ENCODE measurements at places on chromosomes 2 and 18. TPM values are rescaled to one million over a fixed set of nuclear protein-coding genes. Genes with fewer than 3 reads are reported as not detected.

Gene UCN
- total RNA-seq, result 5.1 TPM

Gene CRYGC
- total RNA-seq, result not detected

Gene BOLL
- total RNA-seq, result not detected

Gene RTP5
- total RNA-seq, result 0.60 TPM

Gene ATP8B1
- 0.25 TPM for total RNA-seq

Gene KCNIP3
- not detected for total RNA-seq

DNA sequence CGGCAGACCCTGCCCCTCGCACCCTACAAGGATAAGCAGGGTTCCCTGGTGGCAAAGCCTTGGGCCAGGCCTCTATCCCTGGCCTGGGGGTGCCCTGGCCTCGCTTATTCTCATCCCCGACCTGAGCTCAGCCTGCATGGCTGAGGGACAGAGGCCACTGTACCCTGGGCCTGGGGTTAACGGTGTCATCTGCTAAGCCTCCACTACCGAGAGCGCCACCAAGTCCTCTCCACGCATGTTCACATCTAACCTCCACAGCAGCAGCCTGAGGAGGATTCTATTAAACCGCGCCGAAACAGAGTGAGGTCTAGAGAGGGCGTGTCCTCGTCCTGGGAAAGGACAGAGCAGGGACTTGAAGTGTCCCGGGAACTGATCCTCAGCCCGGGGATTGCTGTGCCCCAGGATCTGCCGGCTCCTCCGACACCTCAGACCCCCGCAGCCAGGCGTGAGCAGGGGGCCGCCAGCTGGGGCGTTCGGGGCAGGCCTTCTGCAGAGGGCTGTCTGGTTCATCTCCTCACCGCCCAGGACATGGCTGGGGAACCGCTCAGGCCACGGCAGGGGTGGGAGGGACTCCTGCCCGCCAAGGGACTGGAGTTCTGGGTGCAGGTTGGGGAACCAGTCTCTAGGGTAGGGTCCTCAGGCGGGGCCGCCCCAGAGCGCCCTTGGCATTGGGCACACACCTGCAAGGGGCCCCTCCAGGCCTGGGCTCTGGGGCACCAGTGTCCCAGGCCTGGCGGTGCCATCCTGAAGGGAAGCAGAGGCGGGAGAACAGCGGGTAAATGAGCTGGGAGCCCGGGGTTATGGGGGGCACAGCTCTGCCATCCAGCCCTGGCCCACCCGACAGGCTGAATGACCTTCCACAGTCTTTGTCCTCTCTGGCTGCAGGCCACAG lies 68.0 kb upstream of the SMAD7 start:
- H3K4me1 ChIP-seq, result peaks cover 5% of the 10 kb centered on the region
- no peak overlapping the region for H3K27ac ChIP-seq
- peaks cover 2% of the 10 kb centered on the region for H3K27me3 ChIP-seq
- no peak overlapping the region for H3K4me3 ChIP-seq

DNA sequence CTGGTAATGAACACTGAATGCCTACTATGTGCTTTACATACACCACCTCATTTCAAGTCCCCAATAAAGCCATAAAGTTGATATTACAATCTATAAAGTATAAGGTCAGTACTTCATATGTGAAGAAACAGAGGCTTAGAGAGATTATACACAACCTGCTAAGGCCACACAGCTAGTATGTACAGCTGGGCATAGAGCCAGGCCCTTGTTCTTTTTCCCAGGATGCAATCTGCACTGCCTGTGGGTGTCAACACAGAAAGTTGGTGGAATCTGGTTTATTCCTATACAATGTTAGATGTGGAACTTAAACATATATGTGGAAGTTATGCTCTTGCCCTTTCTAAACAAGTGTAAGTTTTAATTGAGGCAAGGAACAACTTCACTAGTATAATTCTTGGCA lies 32.8 kb downstream of the INSIG2 start:
- H3K36me3 ChIP-seq, result peaks cover 4% of the 10 kb centered on the region
- peaks cover 6% of the 10 kb centered on the region for H3K27me3 ChIP-seq
- H3K27ac ChIP-seq, result no peak overlapping the region
- no peak overlapping the region for H3K4me3 ChIP-seq
- no peak for DNase-seq

- peaks cover 27% of the 10 kb centered on the region for H3K36me3 ChIP-seq
- H3K27ac ChIP-seq, result peak overlapping the region; percentile 72
- peak; percentile 39 for DNase-seq
- H3K27me3 ChIP-seq, result no peaks in the 10 kb centered on the region
- H3K4me3 ChIP-seq, result peak overlapping the region; percentile 64
Observed at GRCh38 chr2:144320491-144320890, 199.4 kb downstream of the ZEB2 start.

DNA sequence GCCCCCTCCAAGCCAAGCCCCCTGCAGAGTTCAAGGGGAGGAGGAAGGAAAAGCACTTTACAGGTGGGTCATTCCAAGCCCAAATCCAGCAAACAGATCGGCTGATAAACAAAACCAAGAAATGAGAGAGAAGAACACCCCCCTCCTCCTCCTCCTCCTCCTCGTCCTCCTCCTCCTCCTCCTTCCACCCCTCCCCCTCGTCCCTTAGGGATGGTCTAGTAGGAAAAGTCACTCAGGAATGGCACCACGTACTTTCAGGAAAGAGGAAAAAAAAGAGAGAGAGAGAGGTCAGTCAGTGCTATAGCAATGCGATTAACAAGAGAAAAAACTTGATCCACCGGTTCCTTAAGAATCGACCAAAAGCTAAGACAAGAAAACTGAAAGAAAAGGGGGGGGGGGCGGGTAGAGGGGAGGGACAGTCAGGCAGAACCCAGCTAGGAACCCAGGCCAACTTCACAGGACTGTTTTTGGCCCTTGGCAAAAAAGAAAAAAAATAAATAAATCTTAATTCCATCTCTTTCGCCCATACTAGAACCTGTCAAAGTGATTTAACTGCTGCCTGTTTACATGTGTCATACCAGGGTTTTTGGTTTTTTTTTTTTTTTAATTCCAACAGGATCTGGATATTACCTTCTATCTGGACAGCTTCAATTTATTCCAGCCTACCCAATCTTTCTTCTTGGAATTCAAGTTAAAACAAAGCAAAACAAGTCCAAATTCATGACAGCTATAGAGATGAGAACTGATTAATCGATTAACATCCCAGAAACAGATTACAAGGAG lies 906 bp downstream of the IKZF2 start:
- no peak for DNase-seq
- H3K4me3 ChIP-seq, result peak overlapping the region; percentile 96
- peak overlapping the region; percentile 90 for H3K27ac ChIP-seq

DNA sequence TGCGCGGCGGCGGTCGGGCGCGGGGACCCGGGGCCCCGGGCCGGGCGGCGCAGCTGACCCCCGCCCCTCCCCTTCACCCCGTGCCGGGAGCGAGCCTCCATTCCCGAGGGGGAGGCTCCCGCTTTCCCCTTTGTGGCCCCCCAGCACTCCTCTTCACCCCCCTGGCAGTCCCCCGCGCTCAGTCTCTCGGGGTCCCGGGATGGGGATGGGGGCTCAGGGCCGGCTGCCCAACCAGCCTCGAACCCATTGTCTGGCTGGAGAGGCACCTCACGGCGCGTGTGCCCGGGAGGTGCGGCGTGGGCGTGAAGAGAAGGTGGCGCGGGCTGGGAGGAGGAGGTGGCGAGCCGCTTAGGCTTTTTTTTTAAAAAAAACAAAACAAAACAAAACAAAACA lies 748 bp downstream of the FMNL2 start:
- DNase-seq, result no peak
- H3K27me3 ChIP-seq, result peaks cover 36% of the 10 kb centered on the region
- no peaks in the 10 kb centered on the region for H3K36me3 ChIP-seq
- peak overlapping the region; percentile 40 for H3K4me3 ChIP-seq
- no peak overlapping the region for H3K27ac ChIP-seq
- peaks cover 7% of the 10 kb centered on the region for H3K4me1 ChIP-seq

DNA sequence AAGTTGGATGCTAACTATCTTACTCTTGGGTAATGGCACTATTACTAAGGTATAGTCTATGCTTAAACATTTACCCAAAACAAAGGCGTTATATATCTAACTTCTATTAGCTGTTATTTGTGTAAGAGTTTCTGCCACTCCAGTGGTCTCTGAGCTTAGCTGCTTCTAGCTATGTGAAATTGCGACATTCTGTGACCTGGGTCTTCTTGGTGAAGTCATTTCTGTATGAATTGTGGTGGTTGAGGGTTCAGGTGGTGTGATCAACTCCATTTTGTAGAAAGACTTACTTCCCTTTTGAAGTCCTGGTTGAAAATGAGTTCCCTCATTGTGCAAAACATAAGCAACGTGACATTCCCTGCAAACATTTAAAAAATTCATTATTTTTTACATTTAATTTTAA lies 221.6 kb downstream of the PIK3C3 start:
- peaks cover 2% of the 10 kb centered on the region for H3K27me3 ChIP-seq
- no peak overlapping the region for H3K4me3 ChIP-seq

DNA sequence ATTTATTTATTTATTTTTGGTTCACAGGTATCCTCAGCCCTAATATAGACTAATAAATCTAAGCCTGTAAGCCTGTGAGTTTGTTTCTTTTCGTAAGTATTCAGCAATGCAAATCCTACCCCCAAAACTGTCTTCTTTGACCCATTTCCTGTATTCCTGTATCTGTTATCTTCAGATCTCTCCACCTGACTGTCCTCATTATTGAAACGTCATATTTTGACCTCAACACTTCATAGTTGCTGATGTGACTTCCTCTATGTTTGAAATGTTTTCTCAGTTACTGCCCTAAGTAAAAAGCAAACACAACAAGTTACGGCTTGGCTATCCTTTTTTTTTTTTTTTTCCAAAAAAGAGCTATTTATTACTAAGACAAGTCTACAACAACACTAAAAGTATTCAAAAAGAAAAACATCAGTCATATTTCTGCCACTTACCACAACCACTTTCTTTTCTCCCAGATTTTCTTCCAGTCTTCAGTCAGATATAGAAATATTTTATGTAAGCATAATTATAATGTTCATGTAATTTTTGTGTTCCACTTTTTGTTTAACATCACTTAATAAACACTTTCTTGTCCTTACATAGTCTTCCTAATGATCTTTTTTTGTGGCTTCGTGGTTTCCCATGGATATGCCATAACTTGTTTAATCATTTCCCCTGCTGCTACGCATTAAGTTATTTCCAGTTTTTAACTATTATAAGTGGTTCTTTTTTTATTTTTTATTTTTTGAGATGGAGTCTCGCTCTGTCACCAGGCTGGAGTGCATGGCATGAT lies 45.0 kb upstream of the EML4 start:
- no peaks in the 10 kb centered on the region for H3K27me3 ChIP-seq
- peaks cover 12% of the 10 kb centered on the region for H3K36me3 ChIP-seq
- no peak for DNase-seq

GRCh38 chr18:48030616-48031480 lies 100.4 kb upstream of the SMAD2 start:
- H3K27me3 ChIP-seq, result peaks cover 6% of the 10 kb centered on the region
- no peak overlapping the region for H3K4me3 ChIP-seq

- H3K27ac ChIP-seq, result no peak overlapping the region
- H3K4me3 ChIP-seq, result no peak overlapping the region
- H3K36me3 ChIP-seq, result no peaks in the 10 kb centered on the region
- H3K4me1 ChIP-seq, result no peaks in the 10 kb centered on the region
- no peak for DNase-seq
- peaks cover 3% of the 10 kb centered on the region for H3K27me3 ChIP-seq
Observed at GRCh38 chr2:47257946-47258348, 102.8 kb upstream of the STPG4 start.

DNA sequence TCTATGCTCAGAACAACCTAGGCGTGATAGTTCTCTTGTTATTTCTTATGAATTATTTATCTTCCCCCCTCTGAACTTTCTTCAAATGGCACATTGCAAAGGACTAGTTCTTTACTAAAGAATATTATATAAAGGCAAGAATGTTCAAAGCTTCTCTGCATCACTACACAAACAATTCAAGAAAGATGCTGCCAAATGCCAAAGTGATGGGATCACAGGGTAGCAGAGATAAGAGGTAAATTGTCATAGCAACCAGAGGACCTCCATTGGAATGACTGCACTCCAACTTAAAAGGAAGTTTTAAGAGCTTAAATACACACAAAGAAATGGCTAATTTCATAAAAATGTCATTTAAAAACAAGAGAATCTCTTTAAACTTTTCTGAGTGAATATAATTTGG lies 72.8 kb downstream of the AQP4 start:
- H3K36me3 ChIP-seq, result no peaks in the 10 kb centered on the region
- peaks cover 5% of the 10 kb centered on the region for H3K27me3 ChIP-seq
- no peak for DNase-seq
- H3K4me1 ChIP-seq, result no peaks in the 10 kb centered on the region
- H3K4me3 ChIP-seq, result no peak overlapping the region

DNA sequence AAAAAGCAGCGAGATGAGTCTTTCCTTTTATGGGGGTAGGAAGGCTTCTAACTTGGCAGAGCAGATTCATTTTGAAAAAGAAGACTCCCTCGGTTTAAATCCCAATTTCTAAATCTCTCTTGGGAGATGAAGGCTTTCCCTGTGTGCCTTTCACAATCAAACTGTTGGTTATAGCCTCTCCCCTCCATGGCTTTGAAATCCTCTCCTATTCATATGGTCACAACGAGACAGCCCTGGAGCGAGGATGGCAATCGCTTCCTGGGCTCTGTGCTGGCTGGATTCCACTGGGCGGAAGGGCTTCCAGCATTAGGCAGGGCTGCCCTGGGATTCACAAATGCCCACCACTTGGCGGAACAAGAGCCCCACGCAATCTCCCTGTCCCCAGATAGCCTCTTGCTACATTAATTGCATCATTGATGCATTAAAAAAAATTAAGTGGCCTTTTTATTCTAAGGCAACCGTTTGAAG lies 1.6 kb downstream of the CAVIN2 start:
- DNase-seq, result no peak
- H3K27me3 ChIP-seq, result peaks cover 55% of the 10 kb centered on the region
- no peak overlapping the region for H3K27ac ChIP-seq
- H3K4me3 ChIP-seq, result no peak overlapping the region
